AG09309 (cell line): ENCODE measurements at places on chromosomes 7 and 10.

- DNase-seq, result peak; percentile 8
Observed at GRCh38 chr7:80478683-80479082, 33.2 kb downstream of the GNAT3 start.

GRCh38 chr10:57818522-57818921 lies 449.2 kb downstream of the IPMK start:
- no peak for DNase-seq

- DNase-seq, result no peak
Observed at GRCh38 chr10:78915190-78915518, 153.6 kb upstream of the ZMIZ1 start.

DNA sequence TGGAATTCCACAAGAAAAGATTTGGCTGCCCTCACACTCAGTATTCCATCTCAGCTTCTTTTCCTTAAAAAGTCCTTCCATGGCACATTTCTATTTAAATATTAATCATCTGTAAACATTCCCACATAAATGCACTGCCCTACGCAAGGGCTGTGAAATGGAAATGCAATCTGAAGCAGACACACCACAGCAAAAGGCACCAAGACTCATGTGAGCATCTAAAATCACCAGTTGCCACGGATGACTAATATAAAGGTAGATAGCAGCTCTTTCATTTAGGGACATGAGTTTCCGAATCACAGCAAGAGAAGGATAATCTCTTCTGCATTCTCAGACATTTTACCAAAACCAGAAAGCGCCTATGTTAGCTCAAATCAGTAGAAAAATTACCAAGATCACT lies 31.6 kb downstream of the COA1 start:
- no peak for DNase-seq

- DNase-seq, result no peak
Observed at GRCh38 chr10:71595649-71596048, 123.9 kb downstream of the C10orf105 start.

DNA sequence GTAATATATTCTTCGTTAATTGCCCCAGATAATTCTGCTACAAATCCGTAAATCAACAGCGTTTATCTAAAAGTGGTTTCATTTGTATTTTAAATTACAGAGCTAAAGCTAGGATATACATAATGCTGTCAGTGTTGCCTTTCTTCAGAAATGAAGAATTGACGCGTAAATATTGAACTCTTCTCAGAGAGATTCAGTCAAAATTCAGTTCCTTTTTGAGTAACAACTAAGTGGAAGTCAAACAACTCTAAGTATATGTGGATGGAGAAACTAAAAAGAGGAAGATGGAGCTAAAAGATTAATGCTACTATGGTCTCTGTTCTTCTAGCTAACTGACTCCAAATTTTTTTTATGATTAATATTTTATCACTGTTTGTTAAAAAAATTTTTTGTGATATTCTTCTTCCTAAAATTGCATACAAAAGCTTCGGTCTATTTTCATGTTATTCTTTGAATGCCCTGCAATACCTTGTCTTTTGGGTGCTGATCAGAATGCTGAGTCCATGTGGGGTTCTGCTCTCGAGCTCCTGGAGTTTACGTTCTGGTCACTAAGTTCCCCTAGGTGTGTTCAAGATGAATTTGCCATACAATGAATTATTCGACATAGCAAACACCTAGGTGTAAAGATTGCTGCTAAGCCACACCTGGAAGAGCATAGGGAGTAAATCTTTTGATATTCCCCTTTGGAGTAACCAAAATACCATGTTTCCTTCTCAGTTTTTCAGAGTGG lies 20.7 kb downstream of the MDFIC start:
- no peak for DNase-seq

- DNase-seq, result no peak
Observed at GRCh38 chr7:107833684-107834106, 30.7 kb upstream of the SLC26A3 start.

- DNase-seq, result no peak
Observed at GRCh38 chr7:45885264-45885882, 2.9 kb upstream of the IGFBP1 start.

- no peak for DNase-seq
Observed at GRCh38 chr10:76302961-76303630, 871.7 kb downstream of the LRMDA start.

DNA sequence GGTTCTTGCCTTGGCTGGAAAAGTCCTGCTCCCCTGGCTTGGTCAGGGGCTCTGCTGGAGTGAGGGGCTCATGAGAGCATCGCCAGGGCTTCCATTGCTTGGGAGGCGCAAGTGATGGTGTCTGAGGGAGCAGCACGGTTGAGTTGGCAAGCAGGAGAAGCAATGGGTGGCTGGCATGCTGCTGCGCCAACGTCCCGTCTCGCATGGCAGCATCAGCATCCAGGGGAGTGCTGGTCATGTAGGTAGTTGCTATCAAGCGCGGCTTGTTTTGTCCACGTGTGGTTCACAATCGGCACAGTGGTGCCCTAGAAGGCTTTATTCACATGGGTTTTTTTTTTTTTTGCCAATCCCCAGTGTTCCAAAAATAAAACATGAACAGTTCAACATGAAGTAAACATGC lies 3.8 kb downstream of the PYROXD2 start:
- DNase-seq, result no peak

DNA sequence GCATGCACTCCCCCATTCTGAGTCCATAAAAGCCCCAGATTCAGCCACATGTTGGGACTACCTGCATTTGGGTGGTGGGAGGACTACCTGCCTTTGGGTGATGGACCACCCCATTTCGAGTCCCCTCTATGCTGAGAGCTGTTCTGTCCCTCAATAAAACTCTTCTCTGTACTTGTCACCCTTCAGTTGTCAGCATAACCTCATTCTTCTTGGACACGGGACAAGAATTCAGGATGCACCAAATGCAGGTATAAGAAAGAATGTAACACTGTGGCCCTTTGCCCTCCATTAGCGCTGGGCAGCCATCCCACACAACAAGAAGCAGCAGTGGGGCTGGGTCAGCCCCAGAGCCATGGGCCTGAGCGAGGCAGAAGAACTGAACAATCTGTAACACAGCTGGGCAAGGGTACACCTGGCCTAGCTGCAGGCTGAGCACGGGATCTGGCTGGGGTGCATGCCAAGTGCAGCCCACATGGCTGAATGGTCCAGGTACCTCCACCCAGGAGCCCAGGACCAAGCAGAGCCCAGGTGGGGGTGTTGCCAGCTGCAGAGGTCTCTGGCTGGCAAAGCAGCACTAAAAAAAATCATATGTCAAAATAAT lies 1344.3 kb upstream of the LRRTM3 start:
- DNase-seq, result no peak

DNA sequence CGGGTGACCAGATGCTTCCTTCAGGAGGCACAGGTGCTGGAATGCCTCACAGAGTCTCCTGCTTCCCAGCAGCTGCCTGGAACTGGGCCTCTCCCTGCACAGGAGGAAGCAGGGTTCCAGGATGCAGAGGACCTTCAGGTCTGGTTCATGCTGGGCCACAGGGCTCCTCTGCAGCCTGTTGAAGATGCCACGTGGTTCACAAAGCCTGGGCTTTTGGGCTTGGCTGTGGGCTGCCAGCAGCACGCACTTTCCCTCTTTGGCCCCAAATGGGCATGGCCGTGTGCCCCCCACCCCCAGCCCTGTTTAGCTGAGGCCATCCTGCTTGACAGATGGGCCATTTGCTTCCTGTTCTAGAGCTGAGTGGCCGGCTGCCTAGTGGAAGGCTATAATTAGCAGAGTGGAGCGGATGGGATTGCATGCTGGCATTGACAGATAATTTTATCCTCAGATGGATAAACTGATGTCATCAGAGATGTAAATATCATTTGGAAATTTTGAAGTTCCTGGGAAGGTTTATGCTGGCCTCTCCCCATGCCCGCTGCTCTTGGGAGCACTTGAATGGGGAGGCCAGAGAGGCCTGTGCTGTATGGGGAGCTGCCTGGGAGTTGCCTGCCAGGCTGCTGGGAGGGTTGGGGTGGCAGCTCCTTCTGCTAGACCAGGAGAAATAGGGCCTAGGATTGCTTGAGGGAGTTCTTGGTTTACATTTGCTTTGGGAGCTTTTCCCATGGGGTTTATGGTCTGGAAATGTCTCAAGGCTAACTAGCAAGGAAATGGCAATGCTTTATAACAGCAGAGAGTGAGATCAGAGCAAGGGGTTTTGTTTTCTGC lies 28.2 kb downstream of the TSPAN15 start:
- DNase-seq, result peak; percentile 24

GRCh38 chr7:153017223-153017622 lies 257.7 kb downstream of the ACTR3B start:
- DNase-seq, result no peak
